Hippocampal formation (tissue), 2 donors: ENCODE measurements at places on chromosomes 5 and 9.

- DNase-seq: no peak
Measured at GRCh38 chr5:176565760-176566288, 16.7 kb downstream of the CDHR2 start.

DNA sequence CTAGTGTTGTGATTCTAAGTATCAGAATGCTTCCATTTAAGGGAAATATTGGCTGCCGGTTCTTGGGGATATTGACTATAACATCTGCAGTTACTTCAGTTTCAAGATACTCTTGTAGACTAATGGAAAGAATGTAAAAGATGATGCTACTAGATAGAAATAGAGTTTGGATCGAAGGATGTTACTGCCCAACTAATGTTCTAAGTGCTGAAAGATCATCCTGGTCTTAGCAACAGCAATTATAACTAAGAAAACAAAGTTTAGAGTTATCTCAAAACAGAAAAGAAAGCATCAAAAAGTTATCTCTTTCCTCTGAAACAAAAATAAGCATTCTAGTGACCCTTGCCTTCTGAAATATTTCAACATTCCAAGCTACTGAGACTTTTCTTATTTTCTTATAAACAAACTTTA lies 49.9 kb downstream of the ITGA1 start:
- DNase-seq: no peak

DNA sequence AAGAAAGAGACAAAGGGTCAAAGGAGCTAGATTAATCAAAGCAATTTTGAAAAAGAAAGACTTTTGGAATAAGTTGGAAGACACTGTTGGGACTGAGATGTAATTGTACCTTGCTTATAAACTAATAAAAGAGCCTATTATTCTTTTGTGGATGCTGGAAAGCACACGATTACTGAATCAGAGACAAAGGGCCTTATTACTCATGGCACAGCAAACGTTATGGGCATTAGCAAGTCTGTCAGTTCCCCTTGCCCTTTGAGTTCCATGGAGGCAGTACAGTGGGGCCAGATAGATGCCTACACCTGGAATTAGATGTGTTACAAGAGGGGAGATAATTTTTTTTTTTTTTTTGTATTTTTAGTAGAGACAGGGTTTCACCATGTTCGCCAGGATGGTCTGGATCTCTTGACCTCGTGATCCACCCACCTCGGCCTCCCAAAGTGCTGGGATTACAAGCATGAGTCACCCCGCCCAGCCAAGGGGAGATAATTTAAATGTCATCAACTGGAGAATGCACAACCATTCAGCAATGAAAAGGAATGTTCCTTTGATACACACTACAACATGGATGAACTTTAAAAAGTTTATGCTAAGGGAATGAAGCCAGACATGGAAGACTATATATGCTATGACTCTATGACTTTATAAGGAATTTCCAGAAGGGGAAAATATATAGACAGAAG lies 128.9 kb downstream of the STARD4 start:
- DNase-seq: no peak

DNA sequence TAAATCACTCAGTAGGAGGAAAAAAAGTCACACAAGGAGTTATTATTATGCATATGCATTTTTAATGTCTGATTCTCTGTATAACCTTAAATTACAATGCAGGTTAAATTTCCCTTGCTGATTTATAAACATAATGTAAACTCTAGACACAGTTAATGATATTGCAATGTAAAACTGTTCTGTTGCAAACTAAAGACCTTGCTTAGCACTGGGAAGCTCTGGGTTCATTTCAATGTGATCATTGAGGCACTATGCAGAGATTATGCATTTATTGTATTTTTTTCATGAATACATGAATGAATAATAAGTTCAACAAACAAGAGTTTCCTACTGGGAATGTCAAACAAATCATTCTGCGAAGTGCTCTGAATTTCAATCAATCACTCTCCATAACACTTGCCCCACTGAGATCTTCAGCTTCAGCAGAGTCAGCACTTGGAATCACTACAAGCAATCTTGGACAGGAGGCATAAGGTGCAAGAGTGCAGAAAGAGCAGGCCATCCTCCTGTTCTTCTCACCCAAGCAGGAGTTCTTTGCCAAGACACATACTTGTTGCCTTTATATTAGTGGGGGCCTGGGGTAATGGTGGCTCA lies 232.1 kb downstream of the CSNK1G3 start:
- no peak for DNase-seq

GRCh38 chr9:107281922-107282667 lies 984 bp upstream of the RAD23B start:
- DNase-seq: no peak

GRCh38 chr9:16823906-16824305 lies 46.6 kb downstream of the BNC2 start:
- no peak for DNase-seq

DNA sequence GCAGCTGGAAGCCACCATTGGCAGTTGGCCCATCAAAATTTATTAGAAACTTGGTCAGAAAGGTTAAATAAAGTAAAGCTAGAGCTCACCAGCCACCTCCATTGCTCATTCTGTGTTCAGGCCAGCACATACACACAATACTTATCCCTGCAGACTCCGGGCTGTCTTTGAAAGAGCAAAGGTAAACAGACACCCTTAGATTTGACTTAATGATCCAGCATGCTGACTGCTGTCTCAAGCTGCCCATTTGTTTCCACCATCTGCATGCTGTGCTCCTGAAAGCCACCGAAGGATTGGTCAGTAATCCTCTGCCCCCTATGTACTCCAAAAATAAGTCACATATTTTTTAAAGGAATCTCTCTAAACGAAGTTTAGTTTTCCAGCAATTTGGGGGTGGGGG lies 1059.8 kb upstream of the DMAC1 start:
- DNase-seq: no peak

DNA sequence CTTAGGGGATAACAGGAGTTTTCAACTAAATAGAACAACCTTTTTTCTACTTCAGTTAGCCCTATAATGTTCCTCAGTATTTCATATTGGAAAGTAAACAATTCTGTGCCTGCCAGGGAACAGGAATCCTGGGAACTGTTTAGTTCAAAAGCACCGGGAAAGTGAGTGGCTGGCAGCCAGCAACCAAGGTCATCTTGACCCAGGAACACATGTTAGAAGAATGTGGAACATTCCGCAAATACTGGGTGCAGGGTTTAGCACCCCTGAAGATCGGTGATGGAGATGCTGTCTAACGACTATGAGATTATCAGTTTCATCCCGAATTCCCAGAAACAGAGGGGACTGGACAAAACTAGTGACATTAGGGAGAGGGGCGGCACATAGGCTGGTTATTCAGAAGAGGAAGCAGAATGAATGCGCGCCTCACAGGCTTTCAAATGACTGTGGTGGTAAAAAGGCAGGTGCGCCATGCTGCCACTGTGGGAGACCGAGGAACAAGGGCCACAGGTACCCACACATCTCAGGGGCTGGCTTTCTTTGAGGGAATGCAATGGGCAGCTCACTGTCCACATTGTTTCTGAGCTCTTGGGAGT lies 51.2 kb downstream of the IPPK start:
- no peak for DNase-seq

DNA sequence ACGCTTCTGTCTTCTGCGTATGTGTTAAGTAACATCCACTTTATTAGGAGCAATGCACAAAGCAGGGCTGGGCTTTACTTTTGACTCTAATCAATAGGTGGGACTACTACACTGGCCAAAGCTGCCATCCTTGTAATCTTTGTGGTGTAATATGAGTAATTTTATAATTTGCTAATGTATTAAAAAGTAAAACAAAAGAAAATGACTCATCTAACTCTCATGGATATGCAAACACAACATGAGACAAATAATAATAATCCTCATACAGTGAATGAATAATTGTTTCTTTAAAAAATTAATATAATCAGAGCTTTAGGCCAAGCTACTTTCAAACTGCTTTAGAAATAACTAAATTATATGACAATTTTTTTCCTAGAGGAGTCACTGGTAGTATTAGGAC lies 90.7 kb downstream of the NR3C1 start:
- no peak for DNase-seq

DNA sequence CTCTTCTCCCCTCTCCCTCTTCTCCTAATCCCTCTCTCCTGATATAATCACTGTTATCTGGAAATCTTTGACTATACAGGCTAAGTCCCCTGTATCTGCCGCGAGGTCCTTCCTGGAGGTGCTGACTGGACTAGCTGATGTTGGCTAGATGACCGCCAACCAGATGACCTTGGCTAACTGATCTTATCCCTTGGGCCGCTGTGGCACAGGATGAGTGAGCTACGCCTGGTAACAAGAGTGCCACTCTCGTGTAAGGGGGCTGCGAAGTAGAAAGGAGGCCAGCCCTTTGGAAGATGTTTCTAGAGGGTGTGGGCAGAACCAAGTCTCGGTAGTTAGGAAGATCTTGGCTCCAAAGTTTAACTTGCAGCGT lies 345 bp upstream of the PRRC1 start:
- no peak for DNase-seq

DNA sequence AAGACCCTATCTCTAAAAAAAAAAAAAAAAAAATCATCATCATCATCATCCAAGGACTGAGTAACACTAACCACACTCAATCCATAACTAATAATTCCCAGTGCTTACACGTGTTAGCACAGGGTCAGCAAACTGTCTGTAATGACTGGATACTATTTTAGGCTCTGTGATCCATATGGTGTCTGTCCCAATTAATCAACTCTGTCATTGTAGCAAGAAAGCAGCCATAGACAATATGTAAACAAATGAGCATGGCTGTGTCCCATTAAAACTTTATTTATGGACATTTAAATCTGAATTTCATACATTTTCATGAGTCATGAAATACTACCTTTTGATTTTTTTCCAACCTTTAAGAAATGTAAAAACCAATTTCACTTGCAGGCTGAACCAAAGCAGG lies 148.4 kb downstream of the SIL1 start:
- no peak for DNase-seq

- no peak for DNase-seq
Measured at GRCh38 chr9:29211003-29211579, 1637.8 kb upstream of the C9orf72 start.

DNA sequence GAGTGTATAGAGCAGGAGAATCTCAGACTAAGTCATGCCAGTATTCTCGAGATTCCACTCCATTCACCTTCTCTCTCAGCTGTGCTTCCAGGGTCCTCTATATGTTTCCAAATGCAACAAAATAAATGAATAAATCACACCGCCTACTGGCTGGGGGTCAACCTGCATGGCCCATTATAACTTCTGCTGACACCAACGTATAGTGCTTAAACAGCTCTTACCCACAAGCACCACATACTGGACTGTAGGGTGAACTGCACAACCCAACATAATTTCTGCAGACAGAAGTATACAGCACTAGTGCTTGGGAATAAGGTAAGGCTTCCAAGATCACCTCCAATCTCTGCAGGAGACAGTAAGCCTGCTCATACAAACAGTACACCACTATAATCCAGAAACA lies 33.1 kb upstream of the HTR4 start:
- DNase-seq: no peak

- DNase-seq: no peak
Measured at GRCh38 chr9:96462541-96462940, 12.6 kb downstream of the HABP4 start.

DNA sequence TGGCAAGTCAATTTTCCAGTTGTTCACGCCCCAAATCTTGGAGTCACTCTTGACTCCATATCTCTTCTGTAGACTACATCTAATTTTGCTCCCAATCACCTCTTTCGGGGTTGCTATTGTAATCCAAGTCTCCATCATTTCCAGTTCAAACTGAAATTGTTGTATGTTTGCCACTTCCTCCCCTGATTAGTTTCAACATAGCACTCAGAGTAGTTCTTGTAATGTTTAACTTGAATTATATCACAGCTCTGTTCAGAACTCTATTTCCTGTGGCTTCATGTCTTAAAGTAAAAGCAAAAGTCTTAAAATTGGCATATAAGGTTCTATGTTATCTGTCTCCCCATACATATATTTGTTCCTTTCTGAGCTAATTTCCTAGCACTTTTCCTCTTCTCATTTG lies 348.5 kb upstream of the RIOK2 start:
- no peak for DNase-seq

DNA sequence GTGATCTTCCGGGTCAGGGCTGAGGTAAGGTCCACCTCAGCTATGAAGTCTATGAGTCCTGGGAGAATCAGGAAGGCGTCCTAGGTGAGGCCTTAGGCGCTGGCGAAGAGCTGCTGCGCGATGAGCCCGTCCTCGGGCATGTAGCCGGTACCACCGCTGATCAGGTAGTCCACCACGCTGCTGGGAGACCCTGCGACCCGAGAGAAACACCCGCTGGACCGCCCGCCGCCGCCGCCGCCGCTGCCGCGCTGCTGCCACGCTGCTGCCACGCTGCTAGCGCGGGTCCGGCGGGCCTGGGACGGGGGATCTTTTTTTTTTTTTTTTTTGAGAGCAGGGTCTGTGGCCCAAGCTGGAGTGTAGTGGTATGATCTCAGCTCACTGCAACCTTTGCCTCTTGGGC lies 8.0 kb upstream of the DCAF12 start:
- no peak for DNase-seq

DNA sequence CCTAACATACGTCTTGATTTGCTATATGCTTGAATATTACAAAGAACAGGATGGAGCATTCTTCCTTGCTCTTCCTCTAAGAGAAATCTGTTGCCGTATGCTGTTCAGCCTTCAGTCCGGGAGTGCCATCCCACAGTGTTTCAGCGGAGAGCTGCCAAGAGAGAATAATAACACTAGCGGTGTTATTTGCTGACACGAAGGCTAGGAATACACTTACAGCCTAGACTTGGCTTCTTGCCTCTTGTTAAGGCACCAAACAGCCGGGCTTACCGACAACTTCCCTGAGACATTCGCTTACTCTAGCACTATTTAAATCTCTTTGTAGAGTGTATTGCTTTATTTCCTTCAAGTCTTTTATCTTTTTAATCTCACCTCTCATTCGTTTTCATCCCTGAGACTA lies 31.4 kb downstream of the KCTD16 start:
- peak; percentile 36 for DNase-seq

DNA sequence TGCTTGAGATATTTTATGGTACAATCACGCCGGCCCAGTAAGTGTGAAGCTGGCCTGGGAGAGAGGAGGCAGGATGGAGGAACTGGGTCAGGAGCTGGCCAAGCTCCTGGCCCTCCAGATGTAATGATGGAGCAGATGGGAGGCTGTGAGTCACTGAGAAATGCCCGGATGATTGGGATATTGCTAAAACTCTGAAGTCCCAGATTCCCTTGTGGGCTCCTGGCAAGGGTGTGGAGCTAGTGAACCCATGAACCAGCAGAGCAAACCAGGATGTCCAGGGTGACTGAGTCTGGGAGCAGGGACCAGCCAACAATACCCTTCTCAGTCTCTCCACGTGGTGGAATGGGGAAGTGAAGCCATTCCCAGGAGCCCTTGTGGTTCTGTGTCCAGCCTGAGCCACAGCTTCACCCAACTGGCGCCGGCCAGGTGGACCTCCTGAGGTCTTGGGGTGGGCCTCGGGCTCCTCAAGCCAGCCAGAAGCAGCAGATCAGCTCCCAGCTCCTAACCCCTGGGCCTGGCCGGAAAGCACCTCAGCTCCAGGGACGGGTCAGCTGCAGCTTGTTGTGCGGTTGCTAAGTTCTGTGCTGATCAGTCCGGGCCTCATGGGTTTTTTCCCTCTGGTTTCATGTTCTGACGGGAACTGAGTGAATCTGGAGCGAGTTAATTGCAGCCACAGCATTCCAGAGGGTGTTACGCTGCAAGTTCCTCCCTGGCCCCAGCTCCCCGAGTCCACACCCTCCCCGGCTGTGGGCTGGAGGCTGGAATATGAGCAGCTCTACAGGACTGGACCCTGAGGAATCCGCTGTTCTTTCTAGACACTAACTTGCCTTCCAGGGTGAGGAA lies 37.6 kb downstream of the DUSP1 start:
- no peak for DNase-seq

- no peak for DNase-seq
Measured at GRCh38 chr9:131759017-131759647, 19.3 kb upstream of the RAPGEF1 start.

GRCh38 chr5:154103233-154103632 lies 64.5 kb downstream of the MFAP3 start:
- peak; percentile 15 for DNase-seq

GRCh38 chr9:3672399-3672798 lies 146.6 kb upstream of the RFX3 start:
- DNase-seq: no peak
